ENCODE measurements at places on chromosomes 6 and 20. TPM values are rescaled to one million over a fixed set of nuclear protein-coding genes. Genes with fewer than 3 reads are reported as not detected.

- DNase-seq: no peak
Measured at GRCh38 chr6:29747688-29748250, 24.5 kb downstream of the HLA-F start.

- DNase-seq: no peak
Measured at GRCh38 chr6:137792160-137793033, 74.7 kb upstream of the TNFAIP3 start.

GRCh38 chr6:160750276-160750689 lies 48.2 kb downstream of the PLG start:
- DNase-seq: no peak

DNA sequence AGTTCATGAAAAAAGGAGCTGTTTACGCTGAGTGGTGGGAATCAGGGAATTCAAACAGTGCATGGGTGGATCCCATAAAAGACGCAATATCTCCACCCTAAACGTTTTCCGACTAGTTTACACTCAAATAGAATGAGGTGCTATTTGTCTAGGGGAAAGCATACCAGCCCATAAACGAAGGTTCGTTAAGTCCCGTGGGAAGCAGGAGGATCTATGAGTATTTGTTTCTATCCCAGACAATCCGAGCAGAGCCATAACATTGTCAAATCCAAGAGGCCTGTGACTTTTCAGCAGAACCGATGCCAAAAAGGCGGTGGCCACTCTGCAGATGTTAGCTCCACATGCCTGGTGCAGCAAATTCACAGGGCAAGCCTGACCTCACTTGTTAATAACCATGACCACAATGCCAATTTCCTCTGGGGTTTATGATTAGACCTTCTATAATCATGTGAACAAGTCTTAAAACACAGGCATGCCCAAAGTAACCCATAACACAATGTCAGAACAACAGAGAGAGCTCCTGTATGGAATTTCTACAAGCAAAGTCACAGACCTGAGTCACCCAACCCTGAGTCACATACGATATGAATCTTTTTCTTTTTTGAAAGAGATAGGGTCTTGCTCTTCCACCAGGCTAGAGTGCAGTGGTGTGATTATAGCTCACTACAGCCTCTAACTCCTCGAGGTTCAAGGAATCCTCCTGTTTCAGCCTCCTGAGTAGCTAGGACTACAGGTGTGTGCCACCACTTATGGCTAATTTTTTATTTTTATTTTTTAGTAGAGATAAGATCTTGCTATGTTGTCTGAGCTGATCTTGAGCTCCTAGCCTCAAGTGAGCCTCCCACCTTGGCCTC lies 123.3 kb downstream of the KIF13A start:
- DNase-seq: peak; percentile 87

DNA sequence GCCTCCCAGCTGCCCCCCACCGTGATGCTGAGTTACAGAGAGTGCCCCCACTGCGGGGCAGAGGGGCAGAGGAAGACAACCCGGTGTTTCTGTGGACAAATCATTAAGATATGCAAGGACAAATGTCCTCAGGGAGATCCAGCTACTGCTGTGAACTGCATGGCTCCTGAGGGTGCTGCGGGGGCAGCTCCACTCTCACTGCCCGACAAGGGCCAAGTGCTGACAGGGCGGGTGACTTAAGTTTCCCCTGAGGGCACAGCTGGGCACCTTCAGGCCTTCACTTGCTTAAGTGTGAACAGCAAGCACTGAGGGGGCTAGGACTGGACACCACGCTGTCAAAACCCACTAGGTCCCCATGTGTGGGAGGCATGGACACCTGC lies 26.2 kb upstream of the TCFL5 start:
- DNase-seq: no peak

DNA sequence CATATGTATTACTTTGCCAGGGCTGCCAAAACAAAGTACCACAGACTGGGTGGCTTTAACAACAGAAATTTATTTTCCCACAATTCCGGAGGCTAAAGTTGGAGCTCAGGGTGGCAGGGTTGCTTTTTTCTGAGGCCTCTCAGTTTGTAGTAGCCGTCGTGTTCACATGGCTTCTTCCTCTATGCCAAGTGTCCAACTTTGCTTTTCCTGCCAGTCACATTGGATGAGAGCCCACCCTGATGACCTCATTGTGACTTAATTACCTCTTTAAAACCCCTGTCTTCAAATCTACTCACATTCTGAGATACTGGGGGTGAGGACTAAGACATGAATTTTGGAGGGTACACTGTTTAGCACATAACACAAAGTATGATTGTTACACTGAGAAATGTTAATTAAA lies 9.9 kb upstream of the ECT2L start:
- DNase-seq: no peak

GRCh38 chr20:44166477-44166876 lies 20.5 kb downstream of the JPH2 start:
- DNase-seq: peak; percentile 81

- no peak for DNase-seq
Measured at GRCh38 chr6:157708933-157709332, 114.1 kb upstream of the SNX9 start.

RSPO3 gene
- total RNA-seq: 1.2 TPM

ELOVL2 gene
- 29.4 TPM for total RNA-seq

TNFAIP3 gene
- 6.7 TPM for total RNA-seq

GABBR1 gene
- 32.0 TPM for total RNA-seq

TFEB gene
- total RNA-seq: 3.1 TPM

STK38 gene
- 21.2 TPM for total RNA-seq
